ENCODE measurements at places on chromosomes 4 and X. TPM values are rescaled to one million over a fixed set of nuclear protein-coding genes. Genes with fewer than 3 reads are reported as not detected.

DNA sequence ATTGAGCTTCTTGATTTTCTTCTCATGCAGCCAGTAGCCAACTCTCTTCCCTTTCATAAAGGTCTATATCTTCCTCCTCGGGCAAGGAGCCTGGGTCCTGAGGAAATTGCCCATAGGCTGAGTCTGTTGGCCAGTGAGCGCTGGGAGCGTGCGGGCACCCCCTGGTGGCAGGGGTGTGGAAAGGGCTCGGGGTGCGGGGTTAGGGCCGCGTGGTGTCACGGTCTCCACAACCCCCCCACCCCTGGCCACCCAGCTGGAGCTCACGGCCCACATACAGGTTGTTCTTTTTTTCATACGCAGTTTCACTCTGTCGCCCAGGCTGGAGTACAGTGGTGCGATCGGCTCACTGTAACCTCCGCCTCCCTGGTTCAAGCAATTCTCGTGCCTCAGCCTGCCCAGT is 13.1 kb downstream of the RBM10 start:
- DNase-seq = no peak

DNA sequence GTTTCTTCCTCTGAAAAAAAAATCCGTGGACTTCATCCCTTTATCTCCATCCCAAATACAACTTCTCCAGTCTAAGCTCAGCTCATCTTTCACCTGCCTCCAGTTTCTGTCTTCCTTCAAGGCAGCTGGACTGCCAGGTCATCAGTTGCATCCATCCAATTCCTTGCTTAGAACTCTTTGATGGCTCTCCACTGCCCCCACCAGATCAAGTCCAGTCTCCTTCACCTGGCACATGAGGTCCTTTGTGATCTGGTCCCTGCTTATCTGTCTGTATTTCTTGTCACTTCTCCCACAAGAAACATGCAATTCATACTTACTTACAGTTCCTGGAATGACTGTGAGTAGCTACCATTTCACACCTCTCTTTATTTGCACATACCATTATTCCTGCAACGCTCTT is 33.8 kb downstream of the OTUD6A start:
- no peak for DNase-seq

DNA sequence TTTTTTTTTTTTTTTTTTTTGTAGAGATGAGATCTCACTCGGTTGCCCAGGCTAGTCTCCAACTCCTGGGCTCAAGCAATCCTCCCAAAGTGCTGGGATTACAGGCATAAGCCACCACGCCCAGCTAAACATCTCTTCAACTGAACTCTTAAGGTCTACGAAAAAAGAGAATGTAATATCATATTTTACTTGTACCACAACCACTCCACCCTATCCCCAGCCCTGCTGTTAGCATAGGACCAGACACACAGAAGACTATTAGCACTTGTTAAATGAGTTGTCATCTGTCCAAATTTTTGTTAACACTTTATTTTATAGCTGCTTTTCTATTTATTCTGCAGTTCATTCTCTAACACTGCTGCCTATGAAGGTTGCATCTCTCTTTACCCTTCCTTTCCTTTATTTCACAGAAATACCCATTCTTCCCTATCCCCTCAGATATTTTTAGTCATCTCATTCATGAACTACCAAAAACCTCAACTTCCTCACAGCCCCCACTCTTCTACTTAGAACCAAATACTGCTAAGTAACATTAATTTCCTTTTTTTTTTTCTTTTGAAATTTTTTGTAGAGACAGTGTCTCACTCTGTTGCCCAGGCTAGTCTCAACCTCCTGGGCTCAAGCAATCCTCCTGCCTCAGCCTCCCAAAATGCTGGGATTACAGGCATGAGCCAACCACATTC is 10.1 kb downstream of the SNX12 start:
- no peak for DNase-seq

GRCh38 chr4:19014594-19014993 is 993.0 kb upstream of the LCORL start:
- DNase-seq = no peak

GRCh38 chr4:26048950-26049349 is 134.9 kb downstream of the SMIM20 start:
- DNase-seq = no peak

CNGA1 gene
- not detected for total RNA-seq

DNA sequence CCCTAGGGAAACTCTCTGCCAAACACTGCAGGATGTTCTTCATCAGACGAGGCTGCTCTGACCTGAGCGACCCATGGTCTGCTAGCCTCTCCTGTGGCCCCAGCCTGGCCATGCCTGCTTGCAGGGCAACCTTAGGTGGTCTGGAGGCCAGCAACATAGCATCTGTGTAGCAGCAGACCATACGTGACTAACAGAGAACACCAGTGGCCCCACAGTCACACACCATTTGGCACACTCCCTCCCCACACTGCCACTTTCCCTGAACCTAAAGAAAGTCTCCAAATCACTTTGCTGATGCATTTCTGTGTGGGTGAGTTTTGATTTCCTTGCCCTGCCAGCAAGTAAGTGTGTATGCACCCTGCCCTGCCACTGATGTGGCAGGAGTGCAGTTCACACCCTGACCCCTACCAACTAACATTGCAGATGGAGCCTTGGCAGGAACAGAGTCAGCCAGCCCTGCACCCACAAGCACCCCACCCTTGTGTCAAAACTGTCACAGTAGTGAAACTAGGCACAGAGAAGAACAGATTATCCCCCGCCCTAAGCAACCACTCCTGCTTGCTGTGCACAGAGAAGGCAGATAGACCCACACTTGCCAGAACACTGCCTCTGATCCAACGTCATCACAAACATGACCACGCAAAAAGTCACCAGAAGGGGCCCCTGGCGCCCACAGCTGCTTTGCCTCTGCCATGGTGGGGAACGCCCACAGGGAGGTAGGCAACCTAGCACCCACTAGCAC is 249.1 kb downstream of the SPIN4 start:
- no peak for DNase-seq

DNA sequence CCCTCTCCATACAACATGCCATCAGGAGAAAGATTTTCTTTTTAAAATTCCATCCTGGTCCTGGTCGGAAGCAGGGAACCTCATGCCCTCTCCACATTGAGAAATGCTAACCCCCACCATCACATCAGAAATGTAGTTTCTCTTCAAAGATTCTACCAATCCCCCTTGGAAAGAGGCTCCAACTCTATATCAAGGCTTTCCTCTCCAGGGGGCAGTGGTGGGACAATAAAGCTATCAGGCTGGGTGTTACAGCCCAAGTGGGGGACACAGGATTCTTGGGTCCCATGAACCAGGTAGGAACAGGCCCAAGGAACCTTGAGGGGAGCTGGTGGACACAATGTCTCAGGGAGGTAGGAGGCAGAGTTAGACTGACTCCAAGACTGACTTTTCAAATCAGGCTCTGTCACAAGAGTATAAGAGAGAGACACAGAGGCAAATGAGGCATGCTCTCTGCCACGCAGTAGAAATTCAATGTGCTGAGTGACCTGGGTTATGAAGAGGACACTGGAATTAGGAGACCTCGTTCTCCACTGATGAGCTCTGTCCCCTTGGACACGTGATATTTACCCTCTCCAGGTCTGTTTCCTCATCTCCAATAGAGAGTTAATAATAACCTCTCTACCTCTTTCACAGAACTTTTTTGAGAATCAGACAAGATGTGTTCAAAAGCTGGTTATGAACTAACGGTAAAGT is 4.5 kb downstream of the GJB1 start:
- no peak for DNase-seq

DNA sequence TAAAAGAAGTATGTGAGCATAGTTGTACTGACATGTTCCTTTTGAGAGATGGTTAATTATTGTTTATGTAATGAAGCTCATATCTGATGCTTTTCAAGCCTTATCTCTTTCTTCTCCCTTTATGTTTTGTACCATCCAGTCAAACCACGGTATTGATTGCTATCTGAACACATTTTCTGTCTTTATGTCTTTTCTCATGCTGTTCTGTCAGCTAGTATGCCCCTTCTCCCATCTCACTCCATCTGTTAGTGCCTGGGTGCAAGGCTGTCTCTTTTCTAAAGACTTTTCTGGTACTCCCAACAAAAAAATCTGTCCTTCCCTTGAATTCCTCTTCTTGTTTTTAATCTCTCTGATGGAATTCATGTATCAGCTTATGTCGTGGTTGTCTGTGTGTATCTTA is 883.8 kb upstream of the IGFBP7 start:
- no peak for DNase-seq

DNA sequence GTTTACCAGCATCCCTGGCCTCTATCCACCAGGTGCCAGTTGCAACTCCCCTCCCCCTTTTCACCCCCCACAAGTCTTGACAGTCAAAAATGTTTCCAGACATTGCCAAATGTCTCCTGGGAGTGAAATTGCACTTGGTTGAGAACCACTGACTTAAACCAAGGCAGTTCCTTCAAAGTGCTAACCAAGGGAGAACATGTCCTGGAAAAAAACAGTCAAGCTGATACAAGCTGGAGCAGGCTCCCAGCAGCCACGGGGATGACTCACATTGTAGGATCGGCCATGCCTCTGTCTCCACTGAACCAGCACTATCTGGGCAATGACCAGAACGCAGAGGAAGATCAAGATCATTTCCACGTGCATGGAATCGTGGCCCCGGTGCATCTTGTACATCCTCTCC is 11.4 kb downstream of the RNF175 start:
- DNase-seq = no peak

- DNase-seq = no peak
Observed at GRCh38 chrX:74405973-74406489, 15.3 kb upstream of the SLC16A2 start.

- DNase-seq = no peak
Observed at GRCh38 chr4:162075726-162076125, 88.1 kb downstream of the FSTL5 start.

- DNase-seq = peak; percentile 9
Observed at GRCh38 chrX:16882169-16882568, 12.0 kb upstream of the RBBP7 start.

DNA sequence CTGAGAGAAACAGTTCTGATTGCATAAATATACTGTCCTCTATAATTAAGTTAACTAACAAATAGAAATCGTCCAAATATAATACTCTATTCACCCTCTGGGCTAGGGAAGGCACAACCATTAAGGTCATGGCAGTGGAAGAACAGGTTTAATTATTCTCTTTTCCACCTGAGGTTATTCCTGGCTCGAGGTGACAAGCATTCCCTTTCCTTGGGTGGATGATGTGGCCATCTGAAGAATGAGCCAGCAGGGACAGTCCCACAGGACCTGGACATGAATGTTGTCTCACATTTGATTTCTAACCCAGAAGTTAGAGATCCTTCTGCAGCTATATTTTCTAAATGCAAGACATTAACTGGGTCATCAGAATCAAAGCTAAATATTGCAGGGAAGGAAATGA is 5.5 kb downstream of the IBSP start:
- DNase-seq = peak; percentile 16

DNA sequence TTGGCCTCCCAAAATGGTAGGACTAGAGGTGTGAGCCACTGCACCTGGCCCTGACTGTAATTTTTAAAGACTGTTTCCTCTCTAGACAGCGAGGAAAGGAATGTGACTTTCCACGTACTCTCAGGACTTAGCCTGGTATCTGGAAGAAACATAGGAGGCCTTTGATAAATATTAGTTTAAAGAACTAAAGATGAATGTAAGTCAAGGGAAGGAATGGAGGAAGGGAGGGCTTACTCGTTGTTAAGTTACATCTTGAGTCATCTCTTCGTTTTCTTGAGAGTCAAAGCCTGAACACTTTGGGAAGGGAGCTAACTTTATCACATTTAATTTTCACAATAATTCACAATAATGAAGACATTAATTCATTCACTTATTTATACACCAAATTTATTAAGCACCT is 7.2 kb upstream of the LNX1 start:
- DNase-seq = no peak

DNA sequence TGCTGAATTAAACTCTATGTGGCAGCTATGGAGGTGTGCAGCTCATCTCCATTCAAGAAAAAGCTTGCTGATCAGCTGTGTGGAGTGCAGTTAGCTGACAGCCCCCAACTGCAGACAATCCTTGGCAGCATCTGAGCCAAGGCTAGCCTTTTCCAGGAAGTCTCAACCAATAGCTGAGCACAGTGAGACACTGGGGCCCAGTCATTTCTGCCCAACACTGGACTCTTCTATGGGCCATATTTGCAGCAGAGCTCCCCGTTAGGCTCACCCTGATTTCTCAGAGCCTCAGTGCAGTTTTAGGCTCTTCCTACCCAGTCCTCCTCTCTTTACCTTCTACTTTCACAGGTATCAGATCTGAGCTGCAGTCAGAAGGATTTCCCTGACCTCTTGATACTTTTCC is 12.9 kb downstream of the DDX53 start:
- no peak for DNase-seq

TCP11X2 gene
- total RNA-seq = not detected

KLB gene
- not detected for total RNA-seq

DNA sequence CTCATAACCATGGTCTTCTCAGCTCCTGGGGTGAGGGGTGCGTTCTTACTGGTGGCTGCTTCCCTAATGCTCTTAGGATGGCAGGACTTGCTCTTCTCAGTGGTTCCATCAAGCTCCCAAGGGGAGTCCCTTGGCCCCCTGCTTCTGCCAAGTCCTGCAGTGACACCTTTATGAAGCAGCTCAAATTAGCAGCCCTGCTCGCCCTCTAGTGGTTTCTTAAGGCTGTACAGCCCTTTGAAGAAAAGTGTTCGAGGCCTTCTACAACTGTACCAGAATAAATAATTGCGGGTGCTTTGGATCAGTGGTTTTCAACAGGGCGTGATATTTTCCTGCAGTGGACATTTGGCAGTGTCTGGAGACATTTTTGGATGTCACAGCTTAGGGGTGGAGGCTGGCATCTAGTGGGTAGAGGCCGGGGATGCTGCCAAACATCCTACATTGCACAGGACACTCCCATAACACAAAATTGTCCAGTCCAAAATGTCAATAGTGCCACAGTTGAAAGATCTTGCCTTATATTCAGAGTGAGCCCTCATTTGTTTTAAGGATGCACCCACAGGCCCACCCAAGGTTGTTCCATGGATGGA is 204.7 kb upstream of the S100G start:
- peak; percentile 27 for DNase-seq

RAB9B gene
- not detected for total RNA-seq

- DNase-seq = no peak
Observed at GRCh38 chrX:81231476-81231875, 29.6 kb downstream of the SH3BGRL start.

DNA sequence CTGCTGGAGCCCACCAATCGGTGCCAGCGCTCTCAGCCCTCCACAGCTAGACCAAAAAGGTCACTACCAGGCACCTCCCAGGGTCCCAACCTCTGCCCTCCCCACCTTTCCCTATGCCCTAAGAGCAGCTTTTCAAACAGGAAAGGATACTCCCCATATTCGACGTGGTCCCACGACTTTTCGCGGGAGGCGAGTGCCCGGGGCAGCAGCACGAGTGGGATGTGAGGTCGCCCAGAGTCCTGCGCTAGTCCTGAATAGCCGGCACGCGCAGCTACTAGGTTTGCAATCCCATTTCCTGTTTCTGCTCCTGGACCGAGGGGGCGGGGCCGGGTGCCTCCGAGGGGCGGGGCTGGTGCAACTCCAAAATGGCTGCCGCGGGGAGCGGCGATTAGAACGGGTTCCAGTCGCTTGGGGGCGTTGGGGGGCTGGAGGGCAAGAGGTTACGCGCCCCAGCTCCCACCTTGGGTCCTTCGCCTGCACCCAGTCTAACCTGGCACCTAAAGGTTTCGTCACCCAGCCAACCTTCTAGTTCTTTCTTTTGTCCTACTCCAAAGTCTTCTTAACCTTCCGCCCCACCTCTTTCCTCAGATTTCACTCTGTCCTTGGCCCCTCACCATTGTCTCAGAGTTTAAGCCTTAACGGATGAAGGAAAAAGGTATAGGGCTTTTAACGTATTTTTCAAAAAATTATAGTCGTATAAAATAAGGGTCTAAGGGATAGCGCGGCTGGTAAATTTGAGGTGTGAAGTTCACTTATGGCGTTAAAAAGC is 85.0 kb upstream of the TENT5D start:
- DNase-seq = no peak

- DNase-seq = no peak
Observed at GRCh38 chr4:165016971-165017370, 14.8 kb upstream of the TRIM60 start.

OTC gene
- not detected for total RNA-seq

Measured in G401 (cell line).